ENCODE measurements at places on chromosomes 5 and 9.
A peak's percentile ranks its signal among the peaks of the same experiment; 100 is the strongest.

GRCh38 chr5:160923936-160924710 is 72.1 kb upstream of the ATP10B start:
- DNase-seq: no peak

DNA sequence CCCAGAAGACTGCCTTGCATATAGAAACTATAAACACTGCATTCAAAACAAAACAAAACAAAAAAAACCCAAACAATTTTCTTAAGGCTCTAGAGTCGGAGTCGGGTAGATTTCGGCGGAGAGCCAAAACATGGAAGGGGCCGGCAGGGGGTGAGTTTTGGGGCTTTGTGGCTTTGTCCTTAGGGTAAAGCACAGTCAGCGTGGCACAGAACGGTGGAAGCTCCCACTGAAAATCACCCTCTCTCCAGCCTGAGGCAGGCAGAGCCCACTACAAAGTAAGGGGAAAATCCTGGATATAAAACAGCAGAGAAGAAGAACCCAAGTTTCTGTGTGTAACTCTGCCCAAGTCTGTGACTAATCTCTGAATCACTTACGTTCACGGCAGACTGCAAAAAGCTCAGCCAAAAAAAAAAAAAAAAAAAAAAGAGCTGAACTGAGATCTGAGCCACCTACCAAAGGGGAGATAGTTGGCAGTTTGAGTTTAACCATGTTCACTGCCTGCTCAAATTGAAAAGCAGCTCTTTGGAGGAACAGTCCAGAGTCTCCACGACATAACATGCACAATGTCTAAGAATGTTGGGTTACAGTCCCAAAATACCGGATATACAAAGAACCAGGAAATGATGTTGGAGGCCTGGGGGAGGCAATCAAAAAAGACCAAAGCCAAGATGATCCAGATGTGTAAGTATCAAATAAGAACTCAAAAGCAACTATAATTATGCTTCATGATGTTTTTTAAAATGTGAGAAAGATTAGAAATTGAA is 26.6 kb upstream of the OR2K2 start:
- DNase-seq: peak; percentile 79

GRCh38 chr9:117205806-117206205 is 209.1 kb downstream of the ASTN2 start:
- DNase-seq: no peak

- DNase-seq: no peak
These were observed 15.9 kb downstream of the TCF7 start for GRCh38 chr5:134130239-134130945.

GRCh38 chr5:73827106-73827450 is 201.1 kb downstream of the ARHGEF28 start:
- DNase-seq: no peak

- DNase-seq: no peak
These were observed 205.5 kb upstream of the EFNA5 start for GRCh38 chr5:107876261-107876660.

GRCh38 chr9:34987160-34987901 is 2.2 kb upstream of the DNAJB5 start:
- no peak for DNase-seq

DNA sequence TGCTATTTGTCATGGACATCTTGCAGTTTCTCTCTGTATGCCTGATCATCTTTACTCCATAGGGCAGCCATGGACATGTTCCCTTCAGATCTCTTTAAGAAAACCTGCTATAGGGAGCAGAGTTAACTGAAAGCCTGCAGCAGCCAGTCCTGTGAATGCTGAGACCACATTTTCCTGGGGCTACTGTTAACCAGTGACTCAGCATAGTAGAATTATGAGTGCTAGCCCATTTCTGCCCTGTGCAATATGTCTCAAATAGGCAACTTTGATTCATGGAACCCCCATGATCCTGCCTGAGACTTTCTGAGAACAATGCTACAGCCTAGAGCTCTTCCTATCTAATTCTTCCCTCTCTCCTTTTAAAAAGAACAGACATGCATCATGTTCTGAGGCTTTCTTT is 624.2 kb downstream of the CHSY3 start:
- no peak for DNase-seq

GRCh38 chr9:82208741-82209450 is 220.3 kb downstream of the SPATA31D1 start:
- no peak for DNase-seq

DNA sequence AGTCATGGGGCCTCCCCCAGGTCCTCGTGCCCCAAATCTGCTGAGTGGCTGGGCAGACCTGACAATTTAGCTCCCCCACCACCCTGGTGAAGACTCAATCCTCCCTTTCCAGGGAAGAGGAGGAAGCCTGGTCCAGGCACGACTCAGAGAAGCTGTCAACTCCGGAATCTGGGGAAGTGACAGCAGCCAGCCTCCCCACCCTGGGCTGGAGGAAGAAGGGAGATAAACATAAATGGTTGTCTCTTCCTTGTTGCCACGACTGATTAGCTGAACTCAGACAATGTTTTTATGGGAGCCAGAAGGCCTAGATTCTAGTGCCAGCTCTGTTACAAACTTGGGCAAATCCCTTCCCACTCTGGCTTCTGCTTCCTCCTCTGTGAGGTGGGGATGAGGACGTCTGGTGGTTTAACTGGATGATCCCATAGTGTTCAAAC is 15.4 kb downstream of the CCDC69 start:
- DNase-seq: no peak

DNA sequence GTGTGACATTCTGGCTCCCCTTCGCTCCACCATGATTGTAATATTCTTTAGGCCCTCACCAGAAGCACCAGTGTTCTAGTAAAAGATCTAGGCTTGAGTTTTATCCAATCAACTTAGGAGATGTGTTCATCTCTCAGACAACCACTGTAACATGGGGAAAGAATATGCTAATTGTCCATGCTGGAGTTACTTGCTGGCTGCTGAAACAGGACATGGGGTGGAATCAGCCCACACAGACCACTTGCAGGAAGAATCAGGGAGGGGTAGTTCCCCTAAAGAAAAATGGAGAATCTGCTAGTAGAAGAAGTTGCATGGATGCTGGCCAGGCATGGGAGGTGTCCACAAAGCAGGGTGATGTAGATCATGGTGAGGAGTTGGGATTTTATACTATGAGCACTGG is 86.2 kb downstream of the FEM1C start:
- no peak for DNase-seq

GRCh38 chr5:71658916-71659662 is 60.0 kb upstream of the CARTPT start:
- DNase-seq: no peak

DNA sequence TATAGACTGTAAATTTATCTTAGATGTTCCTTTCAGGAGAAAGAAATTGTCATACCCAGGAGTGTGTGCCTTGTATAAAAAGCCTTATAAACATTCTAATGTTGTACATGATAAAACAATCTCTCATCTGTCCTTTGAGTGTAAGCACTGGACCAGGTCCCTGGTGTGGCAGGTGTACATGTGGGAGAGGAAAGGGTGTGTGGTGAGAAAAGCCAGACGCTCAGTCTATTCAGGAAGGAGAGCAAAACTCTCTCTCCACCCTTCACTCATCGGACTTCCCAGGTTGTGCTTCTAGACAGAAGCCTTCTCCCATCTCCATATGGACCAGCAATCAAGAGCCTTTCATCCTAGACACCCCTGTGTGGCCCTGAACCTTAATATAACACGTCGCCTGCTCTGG is 154.2 kb downstream of the ESM1 start:
- no peak for DNase-seq

GRCh38 chr5:125972706-125973105 is 450.5 kb upstream of the GRAMD2B start:
- DNase-seq: no peak

DNA sequence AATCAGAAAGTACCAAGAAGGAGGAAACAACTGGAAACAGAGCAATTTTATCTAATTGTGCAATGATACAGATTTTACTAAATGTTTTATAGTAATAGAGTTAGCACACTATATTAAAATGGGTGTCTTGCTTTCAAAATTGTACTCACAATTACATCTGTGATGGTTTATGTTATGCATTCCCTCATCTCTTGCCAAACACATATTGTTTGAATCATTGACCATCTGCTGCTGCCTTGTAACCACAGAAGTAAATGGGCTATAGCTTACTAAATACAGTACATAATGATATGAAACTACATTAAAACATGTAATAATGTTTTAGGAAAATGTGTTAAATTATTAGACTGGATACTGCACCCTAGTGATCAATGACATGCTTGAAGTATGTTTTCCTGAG is 158.1 kb downstream of the SLC25A46 start:
- peak; percentile 16 for DNase-seq

DNA sequence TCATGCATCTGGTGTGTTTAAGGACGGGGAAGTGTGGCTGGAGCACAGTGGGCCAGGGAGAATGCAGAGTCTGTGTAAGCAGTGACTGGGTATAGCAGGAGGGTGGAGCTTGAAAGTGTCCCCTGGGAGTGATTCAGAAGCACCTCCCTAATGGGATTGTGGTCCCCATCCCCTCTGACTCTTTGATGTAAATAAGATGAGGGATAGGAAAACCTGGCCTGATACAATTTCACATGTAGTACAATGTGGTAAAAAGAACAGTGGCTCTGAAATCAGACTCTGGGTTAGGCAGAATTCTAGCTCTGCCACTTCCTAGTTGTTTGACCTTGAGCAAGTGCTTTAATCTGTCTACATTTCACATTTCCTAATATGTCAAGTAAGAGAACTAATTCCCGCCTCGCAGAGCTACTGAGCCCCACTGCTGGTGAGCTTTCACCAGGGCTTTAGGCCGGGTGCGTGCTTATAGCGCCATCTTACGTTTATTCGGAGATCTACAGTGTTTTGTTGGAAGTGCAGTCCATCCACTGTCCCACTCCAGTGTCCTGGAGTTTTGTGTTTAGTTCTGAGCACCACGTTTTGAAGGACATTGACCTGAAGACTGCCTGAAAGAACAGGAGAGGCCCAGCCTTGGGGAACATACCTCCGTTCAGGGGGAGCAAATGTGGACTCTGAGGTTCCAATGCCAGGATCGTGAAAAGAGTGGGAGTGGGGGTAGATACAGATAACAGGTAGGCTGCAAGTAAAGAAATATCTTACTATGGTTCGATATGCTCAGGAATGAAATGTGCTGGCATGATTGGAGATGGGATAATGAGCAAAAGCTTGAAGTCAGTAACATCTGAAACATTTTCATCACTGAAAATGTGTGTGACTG is 51.2 kb upstream of the TESK1 start:
- DNase-seq: peak; percentile 84

GRCh38 chr9:93612052-93612795 is 35.8 kb downstream of the PHF2 start:
- DNase-seq: no peak

GRCh38 chr5:174309131-174309795 is 263.8 kb downstream of the NSG2 start:
- no peak for DNase-seq

- no peak for DNase-seq
These were observed 1.7 kb downstream of the UBE2QL1 start for GRCh38 chr5:6450319-6450833.

DNA sequence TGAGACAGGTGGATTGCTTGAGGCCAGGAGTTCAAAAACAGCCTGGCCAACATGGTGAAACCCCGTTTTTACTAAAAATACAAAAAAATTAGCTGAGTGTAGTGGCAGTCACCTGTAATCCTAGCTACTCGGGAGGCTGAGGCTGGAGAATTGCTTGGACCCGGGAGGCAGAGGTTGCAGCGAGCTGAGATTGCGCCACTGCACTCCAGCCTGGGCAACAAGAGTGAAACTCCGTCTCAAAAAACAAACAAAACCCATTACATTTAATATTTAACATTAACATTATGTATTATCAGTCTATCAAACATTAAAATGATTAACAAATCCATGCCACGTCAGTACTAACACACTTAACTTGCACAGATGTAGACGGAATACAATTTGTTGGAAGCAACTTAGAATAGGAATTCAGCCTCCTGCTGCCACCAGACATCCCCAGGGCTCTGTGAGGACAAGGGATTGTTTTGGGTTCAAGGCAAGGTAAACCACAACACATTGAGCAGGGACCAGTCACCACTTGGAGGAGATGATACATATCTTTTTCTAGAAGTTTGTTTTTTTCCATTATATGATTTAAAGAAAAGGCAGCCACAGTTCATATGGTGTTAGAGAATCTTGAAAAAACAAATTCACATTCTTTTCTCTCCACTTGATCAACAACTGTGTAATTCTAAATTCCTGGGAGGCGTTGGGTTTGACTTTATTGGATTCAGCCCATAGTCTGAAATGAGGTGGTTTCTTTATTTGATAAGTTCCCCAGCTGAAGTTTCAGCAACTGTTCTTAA is 104.1 kb upstream of the BASP1 start:
- peak; percentile 56 for DNase-seq

Data from AG08396 (cell line).